ENCODE measurements at places on chromosomes 5 and 9.

- DNase-seq, result no peak
These were observed 2.8 kb downstream of the CDH10 start for GRCh38 chr5:24642022-24642421.

DNA sequence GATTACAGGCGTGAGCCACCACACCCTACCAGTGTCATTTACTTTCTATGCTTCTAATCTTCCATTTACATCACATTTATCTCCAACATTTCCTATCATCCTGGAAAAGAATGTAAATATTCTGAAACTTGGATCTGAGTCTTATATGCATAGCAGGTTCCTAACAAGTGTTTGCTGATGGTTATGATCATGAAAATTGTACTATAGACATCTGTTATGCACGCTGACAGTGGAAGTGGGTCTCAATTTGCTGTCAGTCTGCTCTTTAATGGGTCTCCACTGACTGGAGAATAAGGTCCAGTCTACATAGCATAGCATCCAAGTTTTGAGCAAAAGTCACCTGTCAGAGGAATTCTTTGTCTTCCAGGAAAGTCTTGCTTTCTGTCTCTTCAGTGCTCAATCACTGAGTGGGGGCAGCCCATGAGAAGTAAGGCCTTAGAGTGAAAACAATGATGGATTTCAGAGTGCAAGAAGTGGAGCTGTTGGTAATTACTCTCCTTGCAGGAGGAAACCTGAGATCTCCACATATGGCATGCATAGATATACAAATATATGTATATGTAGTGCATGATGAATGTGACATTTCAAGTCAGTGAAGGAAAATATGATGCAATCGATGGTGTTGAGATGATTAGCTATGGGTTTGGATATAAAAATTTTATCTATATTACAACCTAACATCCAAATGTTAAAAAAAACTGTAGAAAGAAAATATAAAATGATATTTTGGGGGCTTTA lies 29.2 kb upstream of the MSANTD3 start:
- no peak for DNase-seq

- DNase-seq, result no peak
These were observed 300.3 kb downstream of the EFNA5 start for GRCh38 chr5:107370396-107370968.

DNA sequence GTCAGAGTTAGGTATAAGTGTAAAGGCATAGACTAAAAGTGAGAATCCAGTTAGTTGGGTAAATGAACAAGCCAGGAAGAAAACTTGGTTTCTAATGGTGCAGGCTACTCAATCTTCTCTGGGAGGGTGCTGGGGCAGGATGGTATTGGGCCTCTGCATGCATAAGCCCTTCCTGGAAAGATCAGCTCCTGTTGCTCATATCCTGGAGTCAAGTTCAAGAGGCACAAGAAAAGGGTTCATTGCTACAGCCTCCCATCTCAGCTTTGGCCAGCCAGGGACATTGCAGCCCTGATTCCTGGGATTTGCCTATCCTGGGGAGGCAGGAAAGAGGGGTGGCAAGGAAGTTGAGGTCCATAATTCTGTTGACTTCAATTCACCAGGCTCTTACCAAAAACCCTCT lies 40.7 kb upstream of the ATP6V1G1 start:
- DNase-seq, result no peak

DNA sequence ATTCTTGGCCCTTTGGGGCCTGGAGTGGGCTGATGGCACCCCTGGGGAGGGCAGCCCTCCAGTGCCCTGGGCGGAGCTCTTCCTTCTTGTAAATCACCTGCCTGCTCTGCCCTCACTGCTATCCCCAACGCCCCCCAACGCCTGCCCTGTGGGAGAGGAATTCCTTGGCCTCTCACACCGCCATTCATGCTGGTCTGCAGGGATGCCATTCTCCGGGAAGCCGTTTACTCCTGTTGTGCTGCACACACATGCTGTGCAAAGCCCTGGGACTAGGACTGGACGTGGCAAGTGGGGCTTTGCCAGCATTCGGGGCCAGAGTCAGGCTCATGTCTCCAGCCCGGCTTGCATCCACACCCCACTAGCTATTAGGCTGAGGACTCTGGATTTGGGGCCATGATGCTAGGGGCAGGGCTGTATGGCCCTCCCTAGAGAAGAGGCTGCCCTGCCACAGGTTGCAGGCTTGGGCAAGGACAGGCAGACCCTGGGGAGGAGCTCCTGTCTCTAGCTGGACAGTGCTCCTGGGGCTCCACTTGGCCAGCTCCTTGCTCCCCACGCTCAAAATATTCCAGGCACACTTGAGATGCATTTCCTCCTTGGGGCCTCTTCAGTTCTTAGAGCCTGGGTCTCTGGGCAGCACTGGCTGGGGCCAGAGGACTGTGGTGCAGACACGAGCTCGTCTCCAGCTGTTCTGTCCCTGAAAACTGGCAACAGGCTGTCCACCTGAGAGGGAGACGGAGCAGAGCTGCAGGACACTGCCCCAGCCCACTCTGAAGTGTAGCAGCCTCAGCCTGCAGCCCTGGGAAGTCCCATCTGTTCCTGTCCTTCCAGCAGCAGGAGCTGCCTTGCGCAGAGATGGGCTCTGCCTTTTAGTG lies 226.9 kb downstream of the CACNA1B start:
- peak; percentile 19 for DNase-seq

- DNase-seq, result no peak
These were observed 6.8 kb upstream of the WDR41 start for GRCh38 chr5:77498952-77499351.

DNA sequence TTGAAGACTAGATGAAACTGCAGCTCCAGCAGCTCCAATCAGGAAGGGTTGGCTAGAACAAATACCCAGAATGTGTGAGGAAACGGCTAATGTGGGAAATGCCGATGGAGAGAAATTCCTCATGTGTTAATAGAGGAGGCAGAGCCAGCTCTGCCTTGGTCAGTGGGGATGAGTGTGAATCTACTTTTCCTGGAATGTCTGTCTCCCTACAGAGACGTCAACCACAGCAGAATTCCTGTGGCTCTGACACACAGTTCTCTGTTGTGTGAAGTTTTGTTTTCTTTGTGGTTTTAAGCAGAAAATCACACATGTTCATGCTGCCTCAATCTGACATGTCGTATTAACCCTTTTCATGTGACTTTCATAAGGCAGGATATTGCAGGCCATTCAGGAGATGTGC lies 476.6 kb upstream of the WWC1 start:
- no peak for DNase-seq

DNA sequence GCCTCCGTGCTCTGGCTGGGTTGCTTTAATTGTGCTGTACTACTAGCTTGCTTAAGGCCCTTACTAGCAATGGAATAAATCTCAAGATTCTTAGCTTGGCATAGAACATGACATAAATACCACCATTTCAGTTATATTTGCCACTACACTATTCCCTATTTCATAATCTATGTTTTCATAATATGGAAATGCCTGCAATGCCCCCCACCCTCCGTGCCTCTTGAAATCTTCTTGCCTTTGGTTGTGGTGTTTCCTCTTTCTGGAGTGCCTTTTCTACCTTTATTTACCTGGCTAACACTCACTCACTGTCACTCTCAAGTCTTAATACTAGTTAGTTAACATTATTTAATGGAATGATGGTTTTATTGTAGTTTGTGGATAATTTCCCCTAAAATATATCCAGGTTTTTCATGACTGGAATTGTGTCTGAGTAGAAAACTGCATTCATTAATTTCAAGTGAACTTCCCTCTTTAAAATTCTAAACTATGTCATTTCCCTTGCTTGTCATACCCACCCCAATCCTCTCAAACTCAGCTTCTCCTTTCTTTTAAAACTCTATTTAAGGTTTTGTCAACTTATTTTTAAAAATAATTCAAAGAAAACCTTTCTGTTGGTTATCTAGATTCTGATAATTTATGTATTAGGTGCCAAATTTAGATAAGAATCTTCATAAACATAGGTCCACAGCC lies 521.7 kb upstream of the DAB2 start:
- DNase-seq, result no peak

- no peak for DNase-seq
These were observed 200.1 kb downstream of the PAX5 start for GRCh38 chr9:36833954-36834353.

Measured in CD4-positive, alpha-beta T cell (primary cell).